ENCODE measurements at places on chromosomes 5 and 9.

GRCh38 chr9:86766912-86767311, 180.4 kb downstream of the GAS1 start:
- no peak for DNase-seq

DNA sequence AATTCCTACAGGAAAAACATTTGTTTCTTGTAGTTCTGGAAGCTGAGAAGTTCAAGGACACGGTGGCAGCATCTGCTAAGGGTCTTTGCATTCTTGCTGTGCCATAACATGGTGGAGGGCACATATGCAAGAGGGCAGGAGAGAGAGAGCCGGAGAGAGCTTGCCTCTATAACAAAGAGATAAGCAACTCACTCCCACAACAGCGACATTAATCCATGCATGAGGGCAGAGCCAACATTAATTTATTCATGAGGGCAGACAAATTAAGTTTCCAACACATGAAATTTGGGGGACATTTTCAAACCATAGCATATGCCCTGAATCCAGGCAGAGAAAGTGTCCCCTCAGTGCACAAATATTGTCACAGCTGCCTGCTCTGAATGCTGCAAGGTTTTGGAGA, 4.4 kb upstream of the GTF3C5 start:
- no peak for DNase-seq

DNA sequence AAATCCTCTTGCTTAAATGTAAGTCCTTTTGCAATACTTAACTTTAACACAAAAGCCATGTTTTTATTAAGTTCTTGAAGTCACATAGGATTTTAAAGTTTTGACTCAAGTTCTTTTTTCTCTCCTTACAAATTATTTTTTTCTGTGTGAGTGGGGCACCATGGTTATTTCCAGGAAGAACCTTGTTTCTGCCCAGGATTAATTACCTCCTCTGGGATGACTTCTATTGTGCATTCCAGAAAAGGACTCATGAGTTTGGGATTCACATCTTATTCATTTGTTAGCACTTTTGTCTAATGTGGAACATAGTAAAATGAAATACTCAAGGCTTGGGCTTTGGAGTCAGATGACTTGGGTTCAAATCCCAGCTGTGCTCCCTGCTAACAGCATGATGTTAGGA, 421.4 kb upstream of the WWC1 start:
- DNase-seq = no peak

GRCh38 chr9:104758974-104759373, 5.0 kb upstream of the NIPSNAP3B start:
- DNase-seq = no peak

- DNase-seq = no peak
Measured at GRCh38 chr5:43675357-43675756, 72.4 kb downstream of the NNT start.

GRCh38 chr9:126398403-126399058, 71.9 kb downstream of the MVB12B start:
- DNase-seq = no peak

- DNase-seq = no peak
Measured at GRCh38 chr5:136145030-136145429, 12.4 kb downstream of the SMAD5 start.

- no peak for DNase-seq
Measured at GRCh38 chr9:128979111-128979510, 31.6 kb downstream of the NUP188 start.

GRCh38 chr5:178261666-178262600, 29.3 kb upstream of the PHYKPL start:
- no peak for DNase-seq

- DNase-seq = no peak
Measured at GRCh38 chr5:169758886-169759285, 121.8 kb downstream of the DOCK2 start.

GRCh38 chr9:21709464-21710058, 92.9 kb upstream of the MTAP start:
- peak; percentile 36 for DNase-seq

GRCh38 chr9:129042016-129042415, 5.6 kb downstream of the MIGA2 start:
- no peak for DNase-seq

DNA sequence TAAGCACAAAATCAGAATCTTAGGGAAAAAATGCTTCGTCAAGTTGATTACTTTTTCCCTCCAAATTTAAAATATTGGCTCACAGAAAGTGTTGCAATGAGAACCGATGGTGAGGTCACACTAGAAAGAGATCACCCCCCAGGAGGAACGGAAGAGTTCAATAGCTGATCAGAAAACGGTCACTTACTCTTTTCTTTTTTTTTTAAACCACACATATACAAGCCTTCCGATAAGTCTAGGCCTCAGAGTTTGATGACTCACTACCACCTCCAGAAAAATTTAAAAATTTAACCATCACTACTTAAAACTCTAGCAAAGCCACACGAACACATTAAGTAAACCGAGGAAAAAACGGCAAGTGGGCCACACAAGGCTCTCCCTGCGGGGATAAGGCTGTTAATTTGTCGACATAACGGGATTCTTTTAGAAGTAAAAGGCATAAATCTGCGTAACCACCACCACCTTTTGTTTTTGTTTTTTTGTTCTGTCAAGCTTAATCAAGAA, 1.2 kb downstream of the SURF4 start:
- DNase-seq = no peak

GRCh38 chr9:32776201-32776600, 7.1 kb upstream of the TMEM215 start:
- DNase-seq = no peak

GRCh38 chr9:94956731-94957130, 230.2 kb downstream of the AOPEP start:
- no peak for DNase-seq

GRCh38 chr5:74367241-74367733, 273.2 kb downstream of the ENC1 start:
- no peak for DNase-seq

DNA sequence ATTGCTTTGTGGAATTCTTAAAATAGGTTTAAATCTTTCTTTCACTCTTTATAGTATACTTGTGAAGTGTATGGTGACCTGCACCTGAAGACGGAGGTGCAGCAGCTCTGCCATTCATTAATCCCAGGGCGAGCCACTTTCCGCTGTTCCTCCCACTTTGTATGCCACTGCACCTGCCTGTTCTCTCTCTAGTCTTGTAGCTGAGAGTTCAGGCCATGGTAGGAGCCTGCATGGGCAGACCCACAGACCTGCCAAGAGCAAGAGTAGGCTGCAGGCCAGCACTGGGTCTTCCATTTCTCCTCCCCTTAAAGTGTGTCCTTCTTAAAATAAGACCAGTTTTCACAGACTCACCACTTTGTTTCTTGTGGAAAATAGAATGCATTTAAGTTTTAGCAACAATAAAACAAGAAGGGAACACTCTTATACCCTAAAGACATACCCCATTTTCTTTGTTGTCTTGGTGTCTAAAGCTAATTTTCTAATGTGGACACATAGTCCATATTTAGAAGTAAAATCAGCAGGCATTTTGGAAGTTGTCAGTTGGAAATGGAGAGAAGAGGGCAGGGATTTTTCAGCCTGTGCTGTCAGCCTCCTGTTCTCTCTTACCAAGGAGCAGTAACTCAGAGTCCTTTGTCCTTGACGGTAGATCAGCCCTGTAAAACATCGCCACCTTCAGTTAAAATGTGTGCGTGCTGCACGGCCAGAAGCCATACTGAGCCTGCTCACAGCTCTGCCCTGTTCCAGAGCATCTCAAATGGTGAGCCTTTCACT, 103.2 kb downstream of the SNCAIP start:
- peak; percentile 76 for DNase-seq

- no peak for DNase-seq
Measured at GRCh38 chr5:175015028-175015685, 290.8 kb downstream of the MSX2 start.

- no peak for DNase-seq
Measured at GRCh38 chr5:62708481-62709325, 130.1 kb downstream of the LRRC70 start.

- DNase-seq = no peak
Measured at GRCh38 chr5:109161914-109162683, 247.7 kb downstream of the PJA2 start.

DNA sequence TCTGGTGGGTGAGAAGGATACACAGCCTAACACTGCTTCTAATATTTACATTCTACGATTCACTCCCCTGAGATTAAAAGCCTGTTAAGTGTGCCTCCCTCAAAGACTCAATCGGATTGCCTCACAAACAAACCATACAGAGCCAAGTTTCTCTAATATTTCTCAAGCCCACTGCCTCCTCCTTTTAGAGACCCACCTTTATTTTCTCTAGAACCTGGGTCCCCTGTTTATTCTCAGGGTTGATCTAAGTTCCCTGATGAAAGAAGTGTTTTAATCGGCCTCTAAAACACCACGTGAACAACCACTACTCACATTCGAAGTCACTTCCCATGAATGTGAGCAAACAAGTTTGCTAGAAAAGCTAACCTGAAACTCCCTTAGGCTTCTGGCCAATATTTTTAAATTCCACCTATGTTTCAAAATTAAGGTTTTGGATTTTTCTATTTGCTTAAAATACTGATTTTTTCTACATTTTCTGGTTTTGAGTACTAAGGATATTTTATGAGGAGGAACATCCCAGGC, 76.5 kb downstream of the GLIS3 start:
- DNase-seq = no peak

GRCh38 chr5:163489055-163489744, 16.2 kb upstream of the MAT2B start:
- DNase-seq = no peak

GRCh38 chr5:54608423-54609085, 91.0 kb downstream of the SNX18 start:
- no peak for DNase-seq

DNA sequence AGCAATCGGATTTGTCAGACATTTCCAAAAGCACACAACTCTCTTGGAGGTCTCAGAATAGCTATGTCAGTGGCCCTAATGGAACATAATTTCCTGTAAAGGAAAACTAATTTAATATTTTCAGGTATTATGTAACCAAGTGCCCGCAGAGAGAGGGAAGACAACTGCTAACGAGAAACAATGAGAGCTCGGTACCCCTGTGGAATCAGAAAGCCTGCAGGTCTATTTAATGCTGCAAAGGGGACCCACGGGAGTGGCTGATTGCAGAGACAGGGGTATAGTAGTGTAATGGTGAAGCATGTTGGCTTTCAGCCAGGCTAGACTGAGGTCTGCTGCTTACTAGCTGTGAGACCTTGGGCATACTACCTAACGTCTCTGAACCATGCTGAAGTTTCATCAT, 508.1 kb upstream of the BRINP1 start:
- peak; percentile 83 for DNase-seq

GRCh38 chr5:37071487-37071886, 177.7 kb downstream of the CPLANE1 start:
- DNase-seq = no peak

GRCh38 chr9:95134457-95134881, 183.0 kb downstream of the FANCC start:
- DNase-seq = no peak

DNA sequence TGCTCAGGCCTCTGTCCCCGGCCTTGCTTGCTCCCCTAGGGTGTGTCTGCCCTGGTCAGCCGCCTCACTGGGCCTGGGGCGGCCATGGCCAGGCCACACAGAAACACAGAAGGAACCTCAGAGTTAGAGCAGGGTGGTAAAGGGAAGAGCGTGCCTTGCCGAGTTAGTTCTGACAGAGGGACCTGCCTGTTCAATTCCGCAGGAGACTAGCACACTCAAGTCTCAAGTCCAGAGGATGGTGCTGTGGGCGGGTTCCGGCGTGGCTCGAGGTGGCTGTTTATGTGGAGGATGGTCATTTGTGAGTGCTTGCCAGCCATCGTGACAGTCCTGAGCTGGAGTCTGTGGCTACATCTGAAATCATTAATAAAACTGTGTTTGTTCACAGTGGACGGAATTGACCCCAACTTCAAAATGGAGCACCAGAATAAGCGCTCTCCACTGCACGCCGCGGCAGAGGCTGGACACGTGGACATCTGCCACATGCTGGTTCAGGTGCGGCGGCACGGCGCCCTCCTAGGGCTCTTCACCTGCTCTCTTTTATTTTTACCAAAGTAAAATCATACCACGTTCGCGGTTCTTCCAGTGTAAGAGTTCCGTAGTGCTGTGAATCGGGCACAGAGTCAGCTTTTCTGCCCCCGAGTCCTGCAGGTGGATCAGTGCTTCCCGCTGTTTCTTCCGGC, 95.5 kb upstream of the CACNA1B start:
- DNase-seq = no peak

DNA sequence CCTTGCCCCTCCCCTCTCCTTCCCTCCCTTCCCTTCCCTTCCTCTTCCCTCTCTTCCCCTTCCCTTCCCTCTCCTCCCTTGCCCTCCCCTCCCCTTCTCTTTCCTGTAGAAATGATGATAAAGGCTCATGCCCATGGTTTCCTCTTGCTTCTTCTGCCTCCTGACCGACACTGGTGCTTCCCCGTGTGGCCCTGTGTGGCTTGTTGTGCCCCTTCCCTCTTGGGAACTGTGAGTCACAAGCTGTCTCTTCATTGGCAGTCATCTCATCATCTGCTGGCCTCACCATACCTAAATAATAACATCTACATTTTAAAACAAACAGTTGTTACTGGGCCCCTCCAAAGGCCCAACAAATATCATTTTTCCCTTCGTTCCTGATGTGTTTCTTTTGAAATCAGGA, 11.7 kb upstream of the CARNMT1 start:
- no peak for DNase-seq

DNA sequence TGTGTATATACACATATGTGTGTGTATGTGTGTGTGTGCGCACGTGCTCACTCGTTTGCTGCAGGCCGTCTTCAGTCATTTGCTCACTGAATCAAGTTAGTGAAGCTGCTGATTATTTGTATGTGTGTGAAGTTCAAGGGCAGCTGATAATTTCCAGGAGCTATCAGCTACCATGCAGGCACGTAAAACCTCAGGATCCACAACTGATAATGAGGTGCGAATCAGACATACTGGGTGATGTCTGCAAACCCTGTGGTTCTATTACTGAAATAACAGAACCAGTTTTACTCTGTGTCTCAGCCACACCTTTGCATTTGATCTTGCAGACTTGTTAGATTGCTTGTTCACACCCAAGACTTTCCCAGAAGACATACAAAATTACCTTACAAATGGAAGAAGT, 257.6 kb downstream of the TAF11L14 start:
- DNase-seq = no peak

GRCh38 chr9:134286471-134287245, 39.6 kb upstream of the RXRA start:
- DNase-seq = no peak

DNA sequence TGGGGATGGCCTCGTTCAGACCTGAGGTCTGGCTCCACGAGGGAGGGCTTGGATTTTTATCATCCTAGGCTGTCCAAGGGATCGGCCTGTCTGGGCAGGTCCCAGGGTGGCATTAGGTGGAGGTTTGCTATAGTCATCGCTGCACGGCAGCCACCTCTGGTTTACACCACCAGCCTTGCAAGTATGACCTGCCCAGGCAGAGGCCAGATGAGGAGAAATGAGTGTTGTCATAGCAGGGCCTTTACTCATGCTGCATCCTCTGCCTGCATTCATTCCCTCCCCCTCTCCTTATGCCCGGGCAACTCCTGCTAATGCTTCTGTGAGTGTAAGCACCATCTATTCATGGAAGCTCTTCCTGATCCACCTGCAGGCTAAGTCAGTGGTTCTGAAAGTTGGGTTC, 15.3 kb upstream of the NDST1 start:
- DNase-seq = no peak

- no peak for DNase-seq
Measured at GRCh38 chr9:99511723-99512122, 289.6 kb downstream of the SEC61B start.
